ENCODE measurements at places on chromosomes 2 and 18.

DNA sequence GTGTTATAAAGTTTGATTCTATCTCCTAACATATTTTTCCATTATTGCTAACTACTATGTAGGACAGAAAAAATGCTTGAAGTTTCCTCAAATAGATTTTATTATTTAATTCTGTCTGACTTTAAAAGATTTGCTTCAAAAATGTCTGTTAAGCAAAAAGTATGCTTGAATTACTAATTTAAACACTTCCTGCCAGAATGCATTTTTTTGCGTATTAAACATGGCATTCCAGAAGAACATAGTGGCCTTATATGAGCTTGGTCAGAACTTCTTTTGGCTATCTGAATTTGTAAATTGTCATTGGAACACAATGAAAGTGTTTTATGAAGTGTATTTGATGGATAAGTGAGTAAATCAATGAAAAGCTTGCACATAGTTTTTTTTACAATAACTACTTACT lies 37.8 kb downstream of the MBD5 start:
- no peak for DNase-seq

GRCh38 chr2:67772216-67773170 lies 290.3 kb downstream of the C1D start:
- DNase-seq, result no peak

GRCh38 chr2:109690457-109690821 lies 76.3 kb downstream of the SOWAHC start:
- DNase-seq, result no peak

DNA sequence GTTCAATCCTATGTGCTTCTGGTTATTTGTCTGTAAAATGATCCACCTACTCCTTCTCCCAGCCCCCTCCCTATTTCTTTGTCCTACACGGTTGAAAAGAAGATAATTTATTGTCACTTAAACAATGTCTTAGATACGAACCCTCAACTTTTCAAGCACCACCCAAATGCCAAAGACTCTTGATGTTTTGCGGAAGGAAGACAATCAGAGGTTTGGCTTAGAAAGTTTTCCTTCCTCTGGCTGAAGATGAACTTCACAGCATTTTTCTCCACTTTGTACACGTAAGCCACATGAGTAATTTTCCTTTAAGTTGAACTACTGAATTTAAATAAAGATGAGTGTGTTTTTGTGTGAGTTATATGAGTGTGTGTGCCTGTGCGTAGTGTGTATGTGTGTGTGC lies 25.5 kb upstream of the SLC8A1 start:
- DNase-seq, result no peak

DNA sequence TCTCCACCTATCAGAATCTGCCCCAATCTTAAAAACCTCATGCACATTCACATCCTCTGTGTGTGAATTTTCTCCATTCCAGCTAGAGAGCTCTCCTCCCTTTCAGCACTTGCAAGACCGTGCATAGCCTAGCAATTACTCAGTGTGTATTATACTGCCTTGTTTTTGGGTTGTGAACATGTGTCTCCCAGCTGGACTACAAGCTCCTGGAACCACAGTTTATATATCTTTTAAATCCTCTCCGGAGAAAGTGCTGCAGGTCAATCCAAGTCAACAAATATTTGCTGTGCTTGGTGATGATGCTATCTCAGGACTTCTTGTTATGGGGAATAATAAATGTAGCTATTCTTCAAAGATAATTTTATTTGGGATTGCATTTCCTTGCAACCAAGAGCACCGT lies 58.2 kb upstream of the MEX3C start:
- DNase-seq, result no peak

GRCh38 chr2:59892398-59892797 lies 661.1 kb downstream of the BCL11A start:
- no peak for DNase-seq

GRCh38 chr2:235678712-235679111 lies 184.9 kb downstream of the AGAP1 start:
- no peak for DNase-seq

DNA sequence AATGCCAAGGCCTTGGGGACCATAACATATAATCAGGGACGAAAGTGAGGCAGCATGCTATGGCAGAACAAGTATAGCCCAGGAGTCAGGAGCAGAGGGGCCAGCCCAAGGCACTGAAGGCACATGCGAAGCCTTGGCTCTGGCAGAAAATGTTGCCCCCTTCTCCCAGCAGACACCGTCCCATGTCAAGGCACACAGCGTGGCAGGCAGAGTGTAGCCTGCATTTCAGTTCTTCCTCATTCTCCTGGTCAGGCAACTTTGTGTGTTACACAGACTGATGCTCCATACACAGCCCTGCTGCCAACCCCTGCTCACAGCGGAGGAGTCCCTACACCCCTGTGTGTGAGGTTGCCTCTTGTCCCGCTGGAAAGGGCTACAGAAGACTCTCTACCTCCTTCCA lies 480.8 kb downstream of the BCL11A start:
- DNase-seq, result no peak

- no peak for DNase-seq
Measured at GRCh38 chr2:28683100-28683706, 68.4 kb upstream of the PPP1CB start.

- no peak for DNase-seq
Measured at GRCh38 chr18:25322806-25323205, 29.2 kb downstream of the ZNF521 start.

DNA sequence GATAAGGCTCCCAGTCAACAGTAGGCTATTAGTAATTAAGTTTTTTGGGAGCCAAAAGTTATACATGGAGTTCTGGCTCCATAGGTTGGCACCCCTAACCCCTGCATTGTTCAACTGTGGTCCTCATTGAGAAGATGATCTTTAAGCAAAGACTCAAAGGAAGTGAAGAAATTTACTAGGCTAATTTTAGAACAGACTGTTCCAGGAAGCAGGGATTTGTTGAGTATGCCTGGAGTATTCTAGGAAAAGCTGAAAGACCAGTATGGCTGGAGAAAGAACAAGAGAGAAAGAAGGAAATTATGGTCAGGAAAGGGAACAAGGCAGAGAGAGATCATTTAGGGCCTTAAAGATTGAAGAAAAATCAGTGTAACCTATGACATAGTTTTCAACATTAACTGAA lies 125.1 kb downstream of the PMAIP1 start:
- DNase-seq, result no peak

GRCh38 chr2:233400341-233400740 lies 46.0 kb downstream of the DGKD start:
- DNase-seq, result no peak

GRCh38 chr2:149161481-149162225 lies 123.2 kb downstream of the LYPD6B start:
- DNase-seq, result no peak

- DNase-seq, result no peak
Measured at GRCh38 chr2:239212929-239213642, 187.7 kb downstream of the HDAC4 start.

DNA sequence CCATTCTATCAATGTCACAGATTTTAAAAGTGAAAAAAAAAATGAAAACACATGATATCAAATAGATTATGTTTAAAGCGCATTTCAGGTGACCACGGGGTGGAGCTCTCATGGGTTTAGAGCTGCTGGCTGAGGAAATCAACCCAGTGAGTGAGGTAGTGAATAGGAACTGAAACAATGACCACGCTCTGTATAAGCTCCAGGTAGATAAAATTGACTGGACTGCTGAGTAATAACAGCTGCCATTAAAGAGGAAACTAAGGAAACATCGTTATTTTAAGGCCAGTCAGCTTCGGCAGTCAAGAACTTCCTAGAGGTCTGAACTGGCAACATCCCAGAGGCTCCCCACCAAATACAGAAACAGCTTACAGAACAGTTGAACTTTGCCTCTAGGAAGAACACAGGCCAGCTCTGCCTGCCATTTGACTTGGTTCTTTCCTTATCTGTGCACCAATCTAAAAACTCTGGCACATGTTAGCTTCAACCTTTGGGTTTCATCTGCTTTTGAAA lies 185.9 kb downstream of the PDE1A start:
- no peak for DNase-seq

DNA sequence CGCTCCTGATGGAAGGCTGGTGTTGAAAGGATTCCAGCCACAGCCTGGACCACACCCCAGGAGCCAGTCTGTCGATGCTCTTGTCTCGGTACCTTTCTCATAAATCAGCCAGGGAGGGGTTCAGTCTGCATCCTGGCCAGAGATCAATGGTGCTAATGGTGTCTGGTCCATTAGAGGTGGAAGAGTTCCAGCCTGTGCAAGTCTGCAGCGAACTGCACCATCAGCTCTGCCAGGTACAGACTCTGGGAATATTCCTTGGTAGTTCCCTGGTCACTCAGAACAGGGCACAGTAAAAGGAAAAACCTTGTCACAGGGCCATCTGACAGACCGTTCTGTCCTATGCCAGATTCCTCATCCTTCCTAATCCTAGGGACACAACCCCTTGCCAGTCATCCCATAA lies 164.3 kb downstream of the MTCL1 start:
- no peak for DNase-seq

DNA sequence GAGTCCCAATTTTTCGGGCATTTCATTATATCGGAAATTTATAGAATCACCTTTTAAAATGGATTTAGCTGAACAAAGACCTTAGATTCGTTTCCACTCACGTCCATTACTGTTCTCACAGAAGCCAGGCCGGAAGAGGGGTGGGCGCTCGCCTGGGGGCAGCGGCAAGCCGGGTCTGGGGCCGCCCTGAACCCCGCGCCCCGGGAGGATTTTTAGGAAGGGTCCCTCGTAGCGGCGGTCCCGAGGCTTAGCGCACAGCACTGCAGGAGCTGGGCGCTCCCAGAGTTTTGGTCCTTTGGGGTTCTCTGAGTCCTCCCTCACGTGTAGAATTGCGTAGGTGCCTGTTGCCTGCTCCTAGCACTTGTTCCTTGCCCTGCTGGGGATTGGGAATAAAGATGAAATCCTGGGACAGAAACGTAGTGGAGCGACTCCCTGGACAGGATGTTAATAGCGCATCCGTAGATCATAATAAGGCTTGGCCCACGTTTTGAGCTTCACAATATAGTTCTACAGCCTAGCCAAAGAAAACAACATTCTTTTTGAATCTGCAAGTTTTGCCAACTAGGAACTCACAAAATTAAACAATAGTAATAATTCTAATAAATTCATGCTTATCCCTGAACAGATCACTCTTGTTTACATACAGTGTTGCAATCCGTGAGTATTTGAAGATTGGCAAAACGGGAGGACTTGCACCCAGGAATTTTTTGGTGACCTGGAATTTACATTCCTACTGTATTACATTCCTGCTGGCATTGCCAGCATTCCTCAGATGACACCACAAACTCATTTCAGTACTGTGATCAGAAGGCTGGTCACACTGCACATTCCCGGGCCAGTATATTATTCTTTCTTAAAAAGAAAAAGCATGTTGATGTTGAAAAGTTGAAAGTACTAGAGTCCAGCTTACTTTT lies 875 bp downstream of the C18orf63 start:
- no peak for DNase-seq

DNA sequence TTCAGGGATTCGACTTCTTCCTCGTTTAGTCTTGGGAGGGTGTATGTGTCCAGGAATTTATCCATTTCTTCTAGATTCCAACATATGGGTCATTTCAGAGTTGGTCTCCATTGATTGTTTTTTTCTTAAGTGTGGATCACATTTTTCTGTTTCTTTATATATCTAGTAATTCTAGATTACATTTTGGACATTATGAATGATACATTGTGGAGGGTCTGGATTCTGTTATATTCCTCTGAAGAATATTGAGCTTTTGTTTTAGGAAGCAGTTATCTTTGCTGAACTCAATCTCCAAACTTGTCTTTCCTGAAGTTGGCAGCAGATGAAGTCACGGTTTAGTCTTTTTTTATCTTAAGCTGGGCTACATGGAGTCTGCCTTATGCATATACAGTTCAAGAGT lies 9.3 kb downstream of the FAM228B start:
- DNase-seq, result no peak

GRCh38 chr2:237863689-237864443 lies 4.4 kb downstream of the RAMP1 start:
- DNase-seq, result no peak

DNA sequence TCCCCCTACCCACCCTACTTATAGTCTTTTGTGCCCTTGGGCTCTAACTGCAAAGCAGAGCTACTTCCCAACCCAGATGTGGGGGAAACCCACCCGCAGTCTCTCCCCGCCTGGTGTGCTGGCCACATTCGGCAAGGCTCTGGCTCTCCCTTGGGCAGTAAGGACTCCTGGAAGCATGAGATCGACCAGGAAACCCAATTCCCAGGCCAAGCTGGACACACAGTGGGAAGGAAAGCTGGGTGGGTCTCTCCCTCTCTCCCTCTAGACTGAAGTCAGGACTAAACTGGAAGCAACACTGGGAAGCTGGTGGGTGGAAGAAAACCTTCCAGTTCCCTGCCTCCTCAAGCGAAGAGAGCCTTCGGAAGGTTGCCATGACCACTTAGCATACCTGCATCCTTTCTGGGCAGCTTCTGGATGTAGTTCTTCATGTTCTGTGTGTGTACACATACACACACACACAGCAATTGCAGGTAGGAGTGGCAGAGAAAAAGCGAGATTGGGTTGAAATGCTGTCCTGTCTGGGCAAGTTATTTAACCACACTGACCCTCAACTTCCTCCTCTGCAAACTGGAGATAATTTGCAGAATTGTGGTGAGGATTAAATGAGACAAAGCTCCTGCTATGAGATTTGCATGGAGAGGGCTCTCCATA lies 33.9 kb downstream of the ZBTB7C start:
- DNase-seq, result no peak

DNA sequence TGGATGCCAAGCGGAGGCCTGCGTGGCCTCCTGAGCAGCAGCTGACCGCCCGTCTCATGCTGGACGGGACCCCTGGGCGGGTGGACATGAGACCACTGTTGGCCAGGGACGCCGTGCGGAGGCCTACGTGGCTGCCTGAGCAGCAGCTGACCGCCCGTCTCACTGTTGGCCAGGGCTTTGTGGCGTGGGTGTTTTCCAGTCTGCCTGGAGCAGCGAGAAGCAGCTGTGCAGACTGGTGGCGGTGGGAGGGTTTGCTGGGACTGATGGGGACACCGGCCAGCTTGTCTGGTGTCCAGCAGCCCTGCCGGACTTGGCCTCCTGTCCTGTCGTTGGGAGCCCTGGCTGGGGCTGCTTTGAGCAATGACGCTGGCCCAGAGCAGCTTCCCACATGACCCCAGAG lies 5.8 kb upstream of the D2HGDH start:
- no peak for DNase-seq

- no peak for DNase-seq
Measured at GRCh38 chr2:45283764-45284620, 274.7 kb upstream of the SIX2 start.

- DNase-seq, result no peak
Measured at GRCh38 chr18:13582178-13582670, 144.1 kb downstream of the FAM210A start.

GRCh38 chr2:220181165-220181564 lies 553.7 kb downstream of the SLC4A3 start:
- no peak for DNase-seq

DNA sequence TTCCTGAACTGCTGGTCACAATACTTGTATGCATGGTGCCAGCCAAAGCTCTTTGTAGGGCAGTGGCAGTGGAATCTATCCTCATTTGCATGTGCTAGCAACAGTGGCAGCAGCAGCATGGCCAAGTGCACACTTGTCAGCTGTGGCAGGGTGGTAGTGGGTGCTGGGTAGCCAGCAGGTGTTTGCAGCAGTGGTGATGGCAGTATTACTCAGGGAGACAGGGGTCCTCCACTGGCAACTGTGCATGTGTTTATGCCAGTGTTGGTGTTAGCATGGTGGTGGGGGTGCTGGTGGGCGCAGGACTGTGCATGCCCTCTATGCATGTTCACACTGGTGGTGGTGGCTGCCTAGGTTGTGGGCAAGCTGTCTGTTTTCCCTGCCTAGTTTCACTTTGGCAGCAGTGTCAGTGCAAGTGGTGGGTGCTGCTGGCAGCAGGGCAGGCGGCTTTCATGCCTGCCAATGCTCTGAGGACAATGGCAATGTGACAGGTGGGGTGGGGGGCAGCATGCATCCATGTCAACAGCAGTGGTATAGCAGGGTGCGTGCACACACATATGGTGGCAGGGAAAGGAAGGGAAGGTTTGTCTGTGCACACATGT lies 41.2 kb downstream of the GALNT13 start:
- no peak for DNase-seq
